ENCODE measurements at places on chromosomes 2 and 18.

DNA sequence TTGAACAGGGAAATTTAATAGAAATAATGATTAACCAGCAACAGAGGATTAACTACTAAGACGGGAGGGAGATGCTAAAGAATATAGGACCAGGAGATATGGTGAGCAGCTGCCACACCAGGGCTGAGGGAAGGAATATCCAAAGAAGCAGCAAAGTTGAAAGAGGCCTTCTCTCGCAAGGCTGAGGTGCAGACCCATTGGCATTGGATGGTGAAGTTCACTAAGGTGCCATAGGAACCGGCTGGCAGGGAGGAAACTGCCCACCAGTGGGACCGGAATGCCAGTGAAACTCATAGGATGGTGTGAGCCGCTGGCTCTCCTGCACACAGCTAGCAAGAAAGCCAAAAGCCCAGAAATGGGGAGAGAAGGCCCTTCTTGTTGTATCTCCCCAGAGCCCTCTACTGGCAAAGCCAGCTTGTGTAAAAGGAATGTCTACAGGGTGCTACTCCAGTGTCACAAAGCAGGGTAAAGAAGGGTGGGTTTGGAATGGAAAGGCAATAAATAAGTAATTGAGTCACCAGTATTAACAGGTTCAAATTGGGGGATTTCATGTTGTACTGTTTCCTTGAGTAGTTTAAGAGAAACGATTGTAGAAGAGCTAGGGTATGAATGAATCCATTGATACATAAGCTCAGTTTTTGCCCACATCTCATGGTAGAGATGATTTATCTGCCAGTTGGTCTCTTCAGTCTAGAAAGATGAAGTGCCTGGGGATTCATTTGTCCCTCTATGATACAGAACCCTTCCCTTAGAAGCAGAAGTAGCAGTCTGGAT lies 36.0 kb downstream of the FARP2 start:
- no peak for DNase-seq

GRCh38 chr18:33844232-33844631 lies 266.2 kb downstream of the ASXL3 start:
- no peak for DNase-seq

DNA sequence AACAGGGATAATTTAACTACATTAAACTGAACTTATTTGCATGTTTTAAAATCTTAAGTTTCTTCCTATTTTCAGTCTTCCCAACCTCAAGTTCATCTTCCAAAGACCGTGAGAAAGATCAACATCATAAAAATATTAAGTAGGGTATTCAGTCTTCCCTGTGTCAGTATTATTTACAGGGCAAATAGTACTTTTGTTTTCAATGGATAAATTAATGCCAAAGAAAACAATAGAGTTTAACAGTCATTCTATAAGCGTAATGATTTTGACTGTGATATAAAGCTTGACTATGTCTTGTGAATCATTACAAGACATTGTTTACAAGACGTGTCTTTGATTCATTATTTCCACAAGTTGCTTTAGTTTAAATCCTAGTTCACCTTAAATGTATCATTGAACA lies 48.0 kb upstream of the NRXN1 start:
- DNase-seq = no peak

GRCh38 chr18:45978084-45978483 lies 11.0 kb upstream of the EPG5 start:
- DNase-seq = no peak

DNA sequence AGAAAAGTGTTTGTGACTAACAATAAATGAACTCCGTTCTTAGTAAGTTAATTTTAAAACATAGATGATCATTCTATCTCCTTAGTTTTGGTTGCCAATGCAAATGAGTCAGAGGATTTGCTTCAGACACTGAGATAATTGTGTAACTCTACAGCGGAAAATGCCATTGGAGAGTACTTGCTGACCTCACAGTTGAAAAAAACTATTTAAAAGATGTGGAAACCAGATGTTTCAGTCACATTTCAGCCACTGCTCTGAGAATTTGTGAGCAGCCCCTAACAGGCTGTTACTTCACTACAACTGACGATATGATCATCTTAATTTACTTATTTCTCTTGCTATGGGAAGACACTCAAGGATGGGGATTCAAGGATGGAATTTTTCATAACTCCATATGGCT lies at the start of gene TNFAIP6:
TSS of gene TNFAIP6 (plus strand) at position 234 of the 400 bp plus-strand sequence. CDS start at position 309, 75 bp downstream.
- DNase-seq = no peak

DNA sequence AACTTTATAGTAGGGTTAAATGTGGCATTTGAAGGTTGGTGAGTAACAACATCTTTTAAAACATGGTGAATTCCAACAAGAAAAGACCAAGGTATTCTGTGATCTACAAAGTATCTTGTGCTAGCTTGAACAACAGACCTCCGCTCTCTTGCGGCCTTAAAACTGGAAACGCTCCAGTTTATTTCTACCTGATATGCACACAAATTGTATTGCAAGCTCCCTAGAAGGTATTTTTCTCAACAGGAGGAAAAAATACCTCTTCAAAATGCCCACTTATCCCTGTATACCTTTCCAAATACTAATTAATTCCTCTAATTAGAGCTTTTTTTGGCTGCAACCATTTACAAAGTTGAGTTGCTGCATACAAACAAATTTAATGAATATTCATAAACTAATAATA lies 69.5 kb downstream of the KCNH7 start:
- no peak for DNase-seq

- no peak for DNase-seq
These were observed 157.9 kb downstream of the DYSF start for GRCh38 chr2:71611247-71611646.
